NCI-H1930 (cell line): ENCODE measurements at places on chromosomes 1 and 21.

DNA sequence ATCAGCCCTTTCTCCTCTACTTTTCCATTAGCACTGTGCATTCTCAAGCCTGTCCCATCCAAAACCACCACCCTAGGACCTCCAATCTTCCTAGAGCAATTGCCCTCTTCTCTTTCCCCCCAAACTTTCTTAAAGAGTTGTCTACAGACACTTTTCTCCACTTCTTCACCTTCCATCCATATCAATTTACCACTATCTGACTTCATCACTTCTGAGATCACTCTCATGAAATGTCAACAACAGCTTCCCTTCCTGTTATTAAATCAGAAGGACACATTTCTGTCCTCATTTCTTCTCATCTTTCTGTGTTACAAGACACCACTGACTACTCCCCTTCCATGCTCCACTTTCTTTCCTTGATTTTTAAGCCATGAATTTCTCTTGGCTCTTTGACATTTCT lies 36.0 kb upstream of the CFAP298 start:
- no peak for DNase-seq

- DNase-seq = no peak
These were observed 273.1 kb upstream of the PROX1 start for GRCh38 chr1:213714645-213715044.

DNA sequence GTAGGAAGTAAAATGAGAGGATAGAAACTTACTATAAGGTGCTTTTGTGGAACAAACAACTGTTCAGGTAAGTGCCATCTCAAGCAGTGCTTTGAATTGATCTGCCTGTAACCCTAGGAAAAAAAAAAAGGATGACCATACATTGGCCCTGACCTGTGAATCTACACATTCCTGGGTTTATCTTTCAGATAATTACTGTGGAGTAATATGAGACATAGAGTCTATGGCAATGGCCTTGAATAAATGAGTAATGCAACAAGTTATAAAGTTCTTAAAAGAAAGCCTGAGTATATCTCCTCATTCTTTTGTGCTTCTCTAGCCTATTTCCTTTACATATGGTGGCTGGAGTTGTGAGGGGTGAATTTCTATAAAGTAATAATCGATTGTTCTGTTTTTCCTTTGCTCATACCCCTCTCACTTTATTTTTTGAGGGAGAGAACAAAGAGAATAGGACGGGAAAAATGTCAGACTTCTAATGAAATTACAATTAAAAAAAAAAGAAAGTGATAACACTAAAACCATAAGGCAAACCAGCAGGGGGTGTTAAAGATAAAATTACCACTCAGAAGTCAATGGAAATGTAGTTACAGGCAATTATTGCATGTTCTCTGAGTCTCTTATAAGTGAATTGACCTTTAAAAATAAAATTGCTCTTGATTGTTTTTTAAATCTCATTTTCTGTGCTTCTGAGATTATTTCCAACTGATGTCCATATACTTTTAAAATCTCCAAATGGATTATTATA lies 12.4 kb upstream of the ATP1A1 start:
- DNase-seq = no peak

DNA sequence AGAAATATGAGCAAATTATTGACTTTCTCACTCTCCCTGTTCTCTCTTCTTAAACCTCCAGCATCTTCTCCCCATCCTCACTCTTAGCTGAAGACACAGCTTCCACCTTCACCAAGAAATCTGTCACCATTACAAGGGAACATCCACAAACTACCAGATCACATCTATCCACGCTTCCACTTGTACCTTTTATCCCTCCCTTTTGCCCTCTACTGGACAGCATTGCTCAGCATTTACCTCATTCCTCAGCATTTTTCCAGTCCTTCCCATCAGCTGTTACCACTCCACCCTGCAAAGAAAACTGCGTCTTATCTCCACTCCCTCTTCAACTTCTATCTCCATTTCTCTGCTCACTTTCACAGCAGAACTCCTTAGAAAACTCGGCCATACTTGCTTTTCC lies 42.6 kb downstream of the KCNJ6 start:
- no peak for DNase-seq

- no peak for DNase-seq
These were observed 50.3 kb upstream of the MAP10 start for GRCh38 chr1:232754930-232755329.

DNA sequence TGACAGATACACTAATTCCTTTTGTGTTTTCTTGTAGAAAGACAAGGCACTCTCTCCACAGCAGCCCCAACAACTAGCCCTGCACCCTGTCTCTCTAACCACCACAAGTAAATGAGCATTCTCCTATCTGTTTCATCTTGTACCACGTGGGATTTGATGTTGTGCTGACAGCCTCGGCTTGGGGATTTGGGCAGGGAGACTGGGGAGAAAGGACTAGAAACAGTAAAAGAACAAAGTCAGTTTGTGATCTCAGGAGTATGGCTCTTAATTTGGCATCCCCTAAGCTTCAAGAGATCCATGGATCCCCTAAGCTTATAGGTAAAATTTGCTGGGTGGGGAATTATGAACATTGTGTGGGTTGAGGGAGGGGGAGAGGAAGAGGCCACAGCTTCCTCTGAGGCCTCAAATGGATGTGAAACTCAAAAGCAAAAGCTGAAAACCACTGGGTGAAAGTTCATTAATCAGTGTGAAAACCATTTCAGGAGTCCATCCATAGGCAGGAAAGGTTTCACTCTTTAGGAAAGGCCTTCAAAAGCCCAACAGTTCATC lies 3.1 kb downstream of the C1orf162 start:
- DNase-seq = no peak

- peak; percentile 52 for DNase-seq
These were observed 12.6 kb downstream of the FLG2 start for GRCh38 chr1:152347116-152347728.
